Ascending aorta (tissue), 2 donors: ENCODE measurements at places on chromosomes 12 and 14. TPM values are rescaled to one million over a fixed set of nuclear protein-coding genes. Genes with fewer than 3 reads are reported as not detected.

The NRIP2 gene
- total RNA-seq = 9.7 TPM

The ANG gene
- total RNA-seq = 4.2 TPM

The SMIM41 gene
- 7.9 TPM for total RNA-seq

The TAS2R8 gene
- not detected for total RNA-seq

The TAS2R42 gene
- total RNA-seq = not detected

The PSMB5 gene
- 62.7 TPM for total RNA-seq

The PPFIA2 gene
- total RNA-seq = 15.0 TPM

The SYT1 gene
- total RNA-seq = 0.64 TPM

The NID2 gene
- 12.2 TPM for total RNA-seq

DNA sequence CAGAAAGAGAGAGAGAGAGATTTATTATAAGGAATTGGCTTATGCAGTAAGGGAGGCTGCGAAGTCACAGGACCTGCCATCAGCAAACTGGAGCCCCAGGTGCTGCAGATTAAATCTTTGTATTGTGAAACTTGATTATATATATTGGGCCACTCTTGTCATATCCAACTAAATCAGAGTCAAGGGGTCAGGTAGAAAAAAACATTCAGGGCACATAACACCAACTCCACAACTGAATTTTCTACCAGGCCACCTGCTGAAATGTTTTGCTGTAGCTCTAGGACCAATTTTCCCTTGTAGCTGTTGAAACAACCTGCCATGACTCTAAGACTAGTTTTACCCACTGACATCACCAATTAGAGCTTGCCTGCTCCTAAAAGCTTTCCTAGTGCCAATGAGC lies 1240.8 kb downstream of the SLC16A7 start:
- DNase-seq = no peak

- DNase-seq = no peak
These were observed 5.0 kb upstream of the SETD1B start for GRCh38 chr12:121798787-121799155.

- DNase-seq = no peak
These were observed 26.4 kb upstream of the STAB2 start for GRCh38 chr12:103560604-103561101.

GRCh38 chr12:10455766-10456165 lies 2.6 kb upstream of the KLRC1 start:
- no peak for DNase-seq

DNA sequence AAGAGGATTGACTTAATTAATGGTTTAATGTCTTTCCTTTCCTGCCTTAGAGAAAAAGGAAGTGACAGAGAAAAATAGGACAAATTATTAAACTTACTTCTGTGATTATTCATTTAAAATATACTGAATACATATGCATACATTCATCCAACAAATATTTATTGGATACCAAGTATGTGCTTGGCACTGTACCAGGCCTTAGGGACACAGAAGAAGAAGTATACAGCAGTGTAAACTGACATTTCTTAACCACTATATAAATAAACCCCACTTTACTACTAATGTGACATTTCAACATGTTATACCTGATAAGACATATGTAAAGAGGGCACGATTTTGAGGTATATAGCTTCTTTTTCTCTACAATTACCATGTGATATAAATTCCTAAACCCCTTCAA lies 53.6 kb downstream of the ERO1A start:
- no peak for DNase-seq

DNA sequence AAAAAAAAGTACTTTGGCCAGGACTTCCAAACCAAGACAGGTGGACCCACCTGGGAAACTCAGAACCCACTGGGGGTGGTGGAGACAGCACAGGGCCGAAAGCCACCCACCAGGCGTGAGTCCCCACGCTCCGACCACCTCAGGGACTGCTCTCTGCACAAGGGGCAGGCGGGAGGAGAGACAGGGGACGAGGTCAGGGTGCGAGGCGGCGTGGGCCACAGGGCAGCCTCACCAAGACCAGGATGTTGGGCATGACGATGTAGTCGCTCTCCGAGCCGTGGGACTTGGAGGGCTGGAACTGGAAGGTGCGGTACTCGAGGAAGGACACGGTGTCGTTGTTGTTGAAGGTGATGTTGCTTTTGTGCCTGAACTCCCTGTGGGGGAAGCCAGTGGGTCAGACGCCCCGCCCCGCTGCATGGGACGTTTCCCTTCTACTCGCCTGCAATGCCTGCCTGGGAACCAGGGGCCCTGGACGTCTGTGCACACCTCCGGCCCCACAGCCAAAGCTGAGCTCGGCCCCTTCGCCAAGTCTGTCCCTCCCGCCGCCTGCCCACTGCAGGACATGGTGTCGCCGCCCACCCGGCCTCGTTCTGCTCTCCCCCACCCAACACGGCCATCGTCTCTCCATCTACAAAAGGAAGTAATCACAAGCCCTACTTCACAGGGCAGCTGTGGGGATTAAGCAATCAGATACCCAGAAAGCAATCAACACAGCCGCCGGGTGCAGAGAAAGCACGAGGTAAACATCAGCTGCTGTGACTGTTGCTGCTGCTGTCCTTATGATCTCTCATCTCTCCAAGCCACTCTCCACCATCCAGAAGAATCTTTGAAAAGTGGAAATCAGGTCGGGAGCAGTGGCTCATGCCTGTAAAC lies 48.7 kb downstream of the SCARB1 start:
- DNase-seq = no peak

- DNase-seq = no peak
These were observed 139.2 kb downstream of the PDZRN4 start for GRCh38 chr12:41327096-41327895.

GRCh38 chr12:114864837-114865551 lies 181.0 kb upstream of the TBX3 start:
- no peak for DNase-seq

GRCh38 chr14:65790172-65790815 lies 377.8 kb downstream of the FUT8 start:
- no peak for DNase-seq

DNA sequence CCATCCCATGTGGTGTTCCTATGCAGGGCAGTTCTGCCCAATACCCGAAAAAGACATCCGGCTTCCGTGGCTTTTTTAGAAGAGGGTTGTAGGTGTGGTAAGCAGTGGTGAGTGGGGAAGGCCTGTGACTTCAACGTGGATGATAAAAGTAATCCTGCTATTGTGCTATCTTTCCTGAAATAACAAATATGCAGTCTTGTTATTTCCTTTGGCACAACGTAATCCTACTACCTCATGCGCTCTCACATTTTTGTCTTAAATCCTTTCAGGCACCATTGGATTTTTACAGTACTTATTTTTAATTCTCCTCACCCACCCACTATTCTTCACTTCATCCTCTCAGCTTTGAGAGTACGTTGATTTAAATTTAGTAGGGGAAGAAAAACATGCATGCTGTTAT lies 96.8 kb downstream of the IPO8 start:
- no peak for DNase-seq

GRCh38 chr14:54462048-54462447 lies 20.9 kb upstream of the CNIH1 start:
- DNase-seq = no peak

DNA sequence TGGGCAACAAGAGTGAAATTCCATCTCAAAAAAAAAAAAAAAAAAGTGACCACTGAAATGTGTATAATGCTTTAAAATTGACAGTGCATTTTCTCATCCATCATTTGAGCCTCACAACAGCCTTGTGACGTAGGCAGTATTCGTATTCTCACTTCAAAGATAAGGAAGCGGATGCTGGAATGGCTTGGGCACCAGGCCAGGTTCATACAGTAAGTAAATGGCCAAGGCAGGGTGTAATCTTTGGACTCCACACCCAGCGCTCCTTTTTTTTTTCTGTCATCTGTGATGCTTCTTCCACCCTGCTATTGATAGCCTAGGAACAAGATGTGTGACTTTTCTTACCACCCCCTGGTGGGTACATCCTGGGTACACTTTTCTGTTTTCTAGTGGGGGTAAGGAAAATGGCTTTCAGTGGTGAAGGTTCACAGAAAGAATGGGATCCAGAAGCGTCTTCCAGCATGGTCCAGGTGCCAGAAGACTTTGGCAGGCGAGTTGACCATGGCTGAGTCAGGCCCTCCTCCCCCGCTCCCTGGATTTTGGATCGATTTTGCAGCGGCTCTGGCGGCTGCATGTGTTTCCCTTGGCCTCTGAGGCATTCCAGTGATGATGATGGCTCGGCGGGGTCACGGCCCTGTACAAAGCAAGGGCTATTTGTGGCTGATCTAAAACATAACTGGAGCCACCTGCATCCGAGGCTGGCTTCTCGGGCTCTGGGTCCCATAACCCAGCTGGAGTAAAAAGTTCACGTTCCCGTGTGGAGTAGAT lies 110.6 kb downstream of the CACNA1C start:
- peak; percentile 95 for DNase-seq

GRCh38 chr12:112616469-112617152 lies 174.9 kb upstream of the RPH3A start:
- DNase-seq = no peak

GRCh38 chr12:40208707-40209446 lies 15.9 kb upstream of the LRRK2 start:
- no peak for DNase-seq

DNA sequence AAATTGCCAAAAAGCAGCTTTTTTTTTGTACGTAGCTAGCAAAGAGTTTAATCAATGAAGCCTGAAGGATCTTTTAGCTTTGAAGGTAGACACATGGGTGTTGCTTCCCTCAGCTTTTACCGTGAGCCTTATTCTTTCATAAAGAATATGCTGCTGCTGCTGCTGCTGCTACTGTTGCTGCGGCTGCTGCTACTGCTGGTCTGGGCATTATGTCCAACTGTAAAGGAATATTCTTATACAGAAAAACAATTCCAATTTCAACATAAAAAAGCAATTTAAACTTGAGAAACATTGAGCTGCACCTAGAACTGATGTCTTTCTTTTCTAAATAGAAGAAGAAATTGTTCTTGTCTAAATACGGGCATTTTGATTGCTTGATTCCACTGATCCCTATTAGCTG lies 38.9 kb upstream of the PPP1R12A start:
- DNase-seq = no peak

DNA sequence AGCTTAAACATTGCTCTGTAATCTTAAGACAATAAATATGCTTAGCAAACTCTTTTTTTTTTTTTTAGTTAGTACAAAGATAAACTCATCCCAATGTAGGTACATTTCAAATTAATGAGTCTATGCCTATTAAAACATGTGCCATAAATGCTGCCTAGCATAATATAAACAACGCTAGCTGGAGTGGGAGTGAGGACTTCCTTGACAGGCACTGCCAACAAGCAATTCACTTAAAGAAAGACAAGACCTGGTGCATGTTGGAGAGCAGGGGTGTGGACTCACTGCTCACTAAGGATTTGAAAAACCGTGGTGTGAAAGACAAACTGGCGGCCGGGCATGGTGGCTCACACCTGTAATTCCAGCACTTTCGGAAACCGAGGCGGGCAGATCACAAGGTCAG lies 187.2 kb upstream of the RGS6 start:
- DNase-seq = no peak

DNA sequence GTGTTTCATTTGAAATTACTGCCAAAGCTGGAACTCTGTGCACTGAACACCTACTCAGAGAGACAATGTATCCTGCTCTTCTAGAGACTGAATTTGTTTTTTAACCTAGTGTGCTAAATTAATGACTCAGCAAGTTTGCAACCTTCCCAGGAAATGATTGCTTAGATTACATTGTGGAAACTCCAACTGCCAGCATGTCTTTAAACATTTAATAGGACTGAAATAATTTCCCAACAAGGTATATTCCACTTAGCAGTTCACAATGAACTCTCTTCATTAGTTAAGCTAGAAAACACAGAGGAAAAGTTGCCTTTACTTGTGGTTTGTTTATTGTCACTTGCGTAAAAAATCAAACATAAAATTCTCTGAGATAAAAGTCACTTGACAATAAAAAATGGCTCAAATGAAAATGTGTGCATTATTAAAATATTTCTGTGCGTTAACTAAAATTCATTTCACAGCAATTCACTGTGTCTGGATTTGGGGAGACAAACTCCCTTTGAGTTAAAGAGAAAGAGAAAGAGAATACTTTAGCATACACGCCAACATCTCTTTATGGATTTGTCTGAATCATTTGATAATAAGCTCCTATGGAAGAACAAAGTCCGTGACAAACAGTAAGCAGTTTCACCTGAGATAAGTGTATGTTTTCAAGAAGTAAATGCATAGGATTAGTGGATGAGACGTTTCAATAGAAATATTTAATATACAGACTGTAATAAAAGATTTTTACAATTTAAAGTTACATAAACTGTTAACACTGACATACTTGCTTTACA lies 284.0 kb downstream of the PRKD1 start:
- no peak for DNase-seq

- no peak for DNase-seq
These were observed 84.8 kb downstream of the PEBP1 start for GRCh38 chr12:118220702-118221101.
